ENCODE measurements at places on chromosomes 6 and 20. TPM values are rescaled to one million over a fixed set of nuclear protein-coding genes. Genes with fewer than 3 reads are reported as not detected.

The SLA2 gene
- 0.13 TPM for total RNA-seq

DNA sequence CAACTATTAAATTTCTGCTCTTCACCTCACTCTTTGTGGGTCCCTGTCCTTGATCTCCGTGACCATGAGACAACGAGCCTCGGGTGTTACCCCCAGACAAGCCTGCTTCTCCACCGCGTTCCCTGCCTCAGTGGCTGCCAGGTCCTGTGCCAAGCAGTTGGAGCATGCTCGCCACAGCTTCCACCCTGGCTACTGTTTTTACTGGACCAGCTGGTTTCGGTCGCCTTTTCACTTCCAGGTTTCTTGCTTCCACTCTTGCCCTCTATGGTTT lies 5.6 kb downstream of the TP53RK start:
- DNase-seq, result no peak

The PRICKLE4 gene
- 0.70 TPM for total RNA-seq

The ENPP1 gene
- 22.5 TPM for total RNA-seq

GRCh38 chr6:105645156-105645555 lies 242.3 kb upstream of the PREP start:
- DNase-seq, result no peak

The CGA gene
- total RNA-seq, result not detected

GRCh38 chr20:41540459-41540858 lies 77.7 kb downstream of the CHD6 start:
- no peak for DNase-seq

The PCSK2 gene
- total RNA-seq, result 2.8 TPM

GRCh38 chr6:137763886-137764285 lies 103.2 kb upstream of the TNFAIP3 start:
- no peak for DNase-seq

The BIRC7 gene
- total RNA-seq, result 0.31 TPM

The STX11 gene
- total RNA-seq, result 0.11 TPM

- no peak for DNase-seq
These were observed 151.8 kb downstream of the ZFP64 start for GRCh38 chr20:52039790-52040189.

DNA sequence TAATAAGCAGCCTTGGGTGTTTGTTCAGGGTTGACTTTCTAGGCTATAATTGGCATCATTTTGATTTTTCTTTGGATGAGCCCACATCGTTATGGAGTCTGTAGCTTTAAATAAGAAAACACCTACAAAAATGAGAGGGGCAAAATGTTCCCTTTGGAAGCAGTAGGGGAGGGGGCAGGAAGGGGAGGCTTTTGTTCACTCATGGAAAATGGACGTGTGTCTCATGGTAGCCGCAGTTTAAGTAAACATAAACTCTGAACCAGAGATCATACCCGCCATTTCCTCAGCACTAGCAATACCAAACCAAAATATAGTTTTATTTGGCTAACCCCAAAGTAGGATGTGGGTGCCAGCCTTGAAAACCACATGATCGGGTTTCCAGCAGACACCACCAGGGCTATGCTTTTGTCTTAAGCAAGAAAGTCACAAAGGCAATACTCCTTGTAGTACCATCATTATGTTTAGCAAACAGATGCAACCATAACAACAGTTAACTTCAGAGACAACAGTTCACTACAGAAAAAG lies 572.5 kb upstream of the JAG1 start:
- DNase-seq, result no peak

The KCNK15 gene
- 0.39 TPM for total RNA-seq

DNA sequence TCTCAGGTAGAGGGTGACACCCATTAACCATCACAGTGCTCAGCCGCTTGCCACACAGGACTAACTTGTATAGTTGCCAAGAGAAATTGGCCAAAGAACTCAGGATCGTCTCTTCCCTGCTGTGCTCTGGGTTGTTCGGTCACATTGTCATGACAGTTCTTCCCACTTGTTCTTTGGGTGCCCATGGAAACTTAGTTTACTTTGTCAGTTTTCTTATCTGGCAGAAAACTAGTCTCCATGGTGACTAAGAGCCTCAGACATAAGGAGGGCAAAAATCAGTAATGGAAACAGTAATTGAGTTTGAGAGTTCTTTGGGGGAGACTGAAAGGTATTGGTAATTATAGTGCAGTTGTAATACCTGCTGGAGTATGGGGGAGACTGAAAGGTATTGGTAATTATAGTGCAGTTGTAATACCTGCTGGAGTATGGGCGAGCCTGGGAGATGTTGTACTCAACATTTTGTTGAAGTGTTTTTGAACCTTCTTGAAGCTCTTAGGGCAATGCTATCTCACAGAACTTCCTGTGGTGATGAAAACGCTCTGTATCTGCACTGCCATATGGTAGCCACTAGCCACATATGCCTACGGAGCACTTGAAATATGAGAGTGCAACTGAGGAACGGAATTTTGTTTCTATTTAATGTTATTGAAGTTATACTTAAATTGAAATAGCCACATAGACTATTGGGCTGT lies 95.2 kb upstream of the HDGFL1 start:
- no peak for DNase-seq

The GTSF1L gene
- not detected for total RNA-seq

DNA sequence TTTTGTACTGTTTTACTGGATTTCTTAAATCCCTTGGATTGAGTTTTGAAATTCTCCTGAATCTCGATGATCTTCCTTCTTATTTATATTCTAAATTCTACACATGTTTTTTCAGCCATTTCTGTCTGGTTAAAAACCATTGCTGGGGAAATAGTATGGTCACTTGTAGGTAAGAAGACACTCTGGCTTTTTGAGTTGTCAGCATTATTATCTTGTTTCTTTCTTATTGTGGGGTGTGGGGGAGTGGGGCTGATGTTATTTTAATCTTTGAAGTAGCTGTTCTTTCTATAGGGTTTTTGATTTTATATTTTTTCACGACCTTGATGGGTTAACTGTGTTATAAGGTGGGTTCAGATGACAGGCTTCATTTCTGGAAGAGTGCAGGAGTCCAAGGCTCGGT lies 37.4 kb upstream of the ADGRB3 start:
- DNase-seq, result no peak

The RHAG gene
- total RNA-seq, result not detected

GRCh38 chr6:44809258-44809657 lies 421.8 kb downstream of the CDC5L start:
- DNase-seq, result no peak

DNA sequence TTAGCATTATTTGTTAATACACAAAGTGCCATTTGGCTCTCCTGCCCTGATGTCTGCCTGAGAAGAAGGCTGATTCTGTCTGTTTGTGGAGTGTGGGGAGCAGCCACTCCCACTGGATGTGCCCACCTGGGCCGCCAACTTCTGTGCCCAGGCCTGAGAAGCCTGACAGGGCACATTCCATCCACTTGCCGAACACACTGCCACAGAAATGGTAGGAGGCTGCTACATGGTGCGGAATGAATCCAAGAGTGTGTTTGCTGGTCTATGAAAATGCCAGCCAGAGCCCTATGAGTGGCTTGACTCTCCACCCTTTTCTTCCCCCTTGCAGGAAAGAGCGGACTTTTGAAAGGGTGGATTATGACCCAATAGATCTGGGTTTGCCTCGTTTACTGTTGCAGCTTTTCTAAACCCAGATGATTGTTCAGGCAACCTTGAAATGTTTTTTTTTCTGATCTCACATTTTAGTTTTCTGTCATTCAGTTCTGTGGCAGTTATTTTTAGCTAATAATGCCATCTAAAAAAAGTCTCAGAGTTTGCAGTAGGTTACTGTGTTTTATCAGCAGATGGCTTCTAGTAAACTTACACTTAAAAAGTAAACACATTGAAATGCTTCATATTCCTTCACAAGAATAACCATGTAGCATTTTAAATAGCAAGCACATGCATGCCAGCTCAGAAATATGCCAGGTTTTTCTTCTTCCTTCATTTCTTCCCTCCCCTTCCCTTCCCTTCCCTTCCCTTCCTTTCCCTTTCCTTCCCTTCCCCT lies 196.5 kb downstream of the SLC35F1 start:
- DNase-seq, result no peak

The GJA10 gene
- not detected for total RNA-seq

Data from H9 (cell line).